ENCODE measurements at places on chromosomes 5 and 9. TPM values are rescaled to one million over a fixed set of nuclear protein-coding genes. Genes with fewer than 3 reads are reported as not detected.

The CYLC2 gene
- not detected for total RNA-seq

DNA sequence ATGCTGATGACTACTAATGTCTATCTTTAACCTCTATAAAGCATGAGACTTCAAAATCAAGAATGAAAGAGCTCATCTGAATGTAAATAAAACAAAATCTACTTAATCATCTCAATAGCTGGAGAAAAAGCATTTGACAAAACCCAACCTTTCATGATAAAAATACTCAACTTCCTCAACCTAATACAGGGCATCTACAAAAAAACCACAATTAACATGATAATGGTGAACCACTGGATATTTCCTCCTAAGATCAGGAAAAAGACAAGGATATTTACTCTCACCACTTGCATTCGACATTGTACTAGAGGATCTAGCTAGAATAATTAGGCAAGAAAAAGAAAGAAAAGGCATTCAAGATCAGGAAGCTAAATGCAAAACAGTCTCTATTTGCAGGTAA, 49.3 kb downstream of the FAM169A start:
- DNase-seq = no peak

The RNF183 gene
- total RNA-seq = not detected

DNA sequence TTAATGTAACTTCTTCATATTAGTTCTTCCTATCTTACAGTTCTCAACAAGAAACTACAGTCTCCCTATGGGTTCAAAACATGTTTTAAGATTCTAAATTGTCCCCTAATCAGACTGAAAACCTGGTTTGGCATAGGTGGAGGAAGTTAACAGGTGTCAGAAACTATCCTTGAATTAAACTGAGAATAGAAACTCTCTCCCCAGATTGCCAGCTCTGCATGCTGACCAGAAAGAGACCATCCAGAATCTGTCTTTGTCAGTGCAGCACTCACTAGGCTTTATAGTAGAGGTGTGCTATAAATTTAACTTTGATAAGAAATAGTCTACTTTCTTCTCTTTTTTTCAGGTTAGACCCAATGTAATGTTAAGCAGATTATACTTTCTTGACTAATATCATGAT, 63.8 kb downstream of the BNC2 start:
- no peak for DNase-seq

The SLC22A4 gene
- 1.9 TPM for total RNA-seq

- DNase-seq = no peak
These were observed 56.5 kb downstream of the AMBP start for GRCh38 chr9:114021578-114021977.
